ENCODE measurements at places on chromosomes 5 and 9.

DNA sequence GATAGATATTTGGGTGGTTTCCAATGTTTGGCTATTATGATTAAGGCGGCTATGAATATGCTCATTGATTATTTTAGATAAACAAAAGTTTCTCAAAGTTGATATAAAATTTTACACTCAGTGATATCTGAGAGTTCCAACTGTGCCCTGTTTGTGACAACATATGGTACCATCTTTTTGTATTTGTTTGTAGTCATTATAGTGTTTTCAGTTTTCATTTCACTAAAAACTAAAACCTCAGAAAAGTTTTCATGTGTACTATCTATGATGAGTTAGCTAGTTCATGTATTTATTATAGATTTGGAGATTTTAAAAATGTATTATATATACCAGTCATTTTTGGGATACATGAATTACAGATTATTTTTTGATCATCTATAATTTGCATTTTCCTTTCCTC, 1111.4 kb downstream of the CDH18 start:
- no peak for DNase-seq

DNA sequence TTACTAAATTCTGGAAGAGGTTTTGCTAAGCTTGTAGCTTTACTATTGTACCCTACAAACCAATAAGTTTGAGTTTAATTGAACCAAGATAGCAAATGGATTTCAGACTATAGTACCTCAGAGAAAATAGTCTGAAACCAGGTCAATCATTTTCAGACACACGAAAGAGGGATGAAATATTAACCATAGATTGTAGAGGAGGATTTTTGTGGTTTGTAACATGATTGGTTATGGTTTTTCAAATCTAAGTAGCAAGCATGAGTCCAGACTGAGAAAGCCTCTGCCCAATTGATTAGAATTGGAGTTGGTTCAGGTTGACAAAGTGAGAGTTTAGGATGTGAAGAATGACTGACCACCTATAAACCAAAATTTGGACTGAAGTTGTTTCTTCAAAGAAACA, 562.7 kb upstream of the DMAC1 start:
- no peak for DNase-seq

GRCh38 chr9:128702949-128703615, 779 bp downstream of the PKN3 start:
- peak; percentile 84 for DNase-seq

DNA sequence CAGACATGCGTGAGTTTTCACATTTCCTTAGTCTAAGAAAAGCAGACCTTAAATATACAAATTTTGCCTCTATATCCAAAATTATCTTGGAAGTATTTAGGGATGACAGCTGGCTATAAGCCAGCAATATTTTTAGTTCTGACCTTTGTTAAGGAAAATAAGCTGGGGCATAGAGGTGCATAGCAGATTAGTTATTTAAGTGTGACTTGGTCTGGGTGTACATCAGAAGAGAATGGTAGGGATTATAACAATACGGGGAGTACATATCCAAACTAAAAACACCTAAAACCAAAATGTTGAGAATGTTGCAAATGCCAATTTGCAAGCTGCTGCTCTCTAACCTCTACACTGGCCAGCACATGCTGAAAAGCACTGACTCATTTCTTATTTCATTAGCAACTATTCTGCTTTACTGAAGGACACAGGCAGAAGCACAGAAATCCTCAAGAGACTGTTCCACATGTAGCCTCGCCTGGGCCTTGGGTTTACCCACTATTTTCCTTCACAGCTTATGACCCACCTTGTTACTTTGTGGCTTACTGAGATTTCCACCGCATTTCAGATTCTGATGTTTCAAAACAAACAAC, 22.3 kb downstream of the LEAP2 start:
- no peak for DNase-seq

GRCh38 chr9:98603821-98604383, 104.8 kb downstream of the GABBR2 start:
- no peak for DNase-seq

GRCh38 chr9:18688581-18689565, 214.9 kb downstream of the ADAMTSL1 start:
- no peak for DNase-seq

DNA sequence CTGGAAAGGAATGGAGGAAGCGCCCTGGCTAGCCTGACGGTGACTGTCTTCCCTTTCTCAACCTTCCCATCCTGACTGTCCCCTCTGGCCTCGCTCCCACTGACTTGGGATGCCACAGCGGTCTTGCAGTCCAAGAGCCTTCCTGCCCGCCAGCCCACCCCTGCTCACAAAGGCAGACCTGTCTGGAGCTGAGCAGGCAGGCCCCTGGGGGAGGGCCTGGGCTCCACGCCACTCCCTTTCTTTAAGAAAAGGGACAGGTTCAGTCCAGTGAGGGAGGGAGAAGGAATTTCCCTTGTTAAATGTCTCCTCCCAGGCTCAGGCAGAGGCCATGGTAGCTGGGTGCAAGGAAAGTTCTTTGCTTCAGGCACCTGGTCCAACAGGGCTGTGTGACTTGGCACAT, 18.1 kb downstream of the FGF1 start:
- DNase-seq, result no peak

- DNase-seq, result peak; percentile 82
Measured at GRCh38 chr9:133460405-133461175, 812 bp downstream of the CACFD1 start.

DNA sequence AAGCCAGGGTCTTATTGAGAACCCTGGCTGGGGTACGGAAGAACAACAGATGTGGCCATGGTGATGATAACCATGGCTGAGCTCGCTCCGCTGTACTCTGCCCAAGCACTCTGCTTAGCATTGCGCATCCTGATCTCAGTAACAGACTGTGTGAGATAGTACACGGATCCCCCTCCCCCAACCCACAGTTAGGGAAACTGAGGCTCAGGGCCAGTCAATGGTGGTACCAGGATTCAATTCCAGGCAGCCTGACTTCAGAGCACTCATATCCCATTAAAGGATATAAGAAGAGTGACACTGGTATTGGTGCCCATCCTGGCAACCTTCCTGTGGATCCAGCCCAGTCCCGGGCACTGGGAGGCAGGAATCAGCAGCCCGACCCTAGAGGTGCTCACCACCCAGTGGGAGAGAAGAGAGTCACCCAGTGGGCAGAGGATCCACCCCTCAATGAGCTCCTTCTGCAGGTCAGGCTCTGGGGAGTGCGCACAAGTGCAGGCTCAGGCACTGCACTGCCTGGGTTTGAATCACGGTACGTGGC, 26.5 kb upstream of the KIF12 start:
- no peak for DNase-seq

GRCh38 chr9:94990897-94991561, 264.5 kb downstream of the AOPEP start:
- DNase-seq, result no peak

DNA sequence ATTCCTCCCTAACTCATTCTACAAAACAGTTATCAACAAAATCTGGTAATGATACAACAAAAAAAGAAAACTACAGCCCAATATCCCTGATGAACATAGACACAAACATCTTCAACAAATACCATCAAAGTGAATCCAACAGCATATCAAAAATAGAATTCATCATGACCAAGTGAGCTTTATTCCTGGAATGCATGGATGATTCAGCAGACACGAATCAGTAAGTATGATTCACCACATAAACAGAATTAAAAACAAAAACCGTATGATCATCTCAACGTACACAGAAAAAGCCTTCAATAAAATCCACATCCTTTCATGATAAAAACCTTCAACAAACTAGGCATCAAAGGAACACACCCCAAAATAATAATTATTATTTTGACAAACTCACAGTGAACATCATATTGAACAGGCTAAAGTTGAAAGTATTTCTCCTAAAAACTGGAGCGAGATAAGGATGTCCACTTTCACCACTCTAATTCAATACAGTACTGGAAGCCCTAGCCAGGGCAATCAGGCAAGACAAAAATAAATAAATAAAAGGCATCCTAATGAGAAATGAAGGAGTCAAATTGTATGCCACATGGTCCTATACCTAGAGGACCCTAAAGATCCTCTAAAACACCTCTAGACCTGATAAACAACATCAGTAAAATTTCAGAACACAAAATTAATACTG, 305.1 kb upstream of the RGMB start:
- DNase-seq, result no peak

- DNase-seq, result no peak
Measured at GRCh38 chr5:54160329-54160728, 150.0 kb downstream of the ARL15 start.

GRCh38 chr9:69030851-69031645, 4.5 kb upstream of the FXN start:
- no peak for DNase-seq

GRCh38 chr9:859251-859650, 17.8 kb downstream of the DMRT1 start:
- DNase-seq, result no peak

DNA sequence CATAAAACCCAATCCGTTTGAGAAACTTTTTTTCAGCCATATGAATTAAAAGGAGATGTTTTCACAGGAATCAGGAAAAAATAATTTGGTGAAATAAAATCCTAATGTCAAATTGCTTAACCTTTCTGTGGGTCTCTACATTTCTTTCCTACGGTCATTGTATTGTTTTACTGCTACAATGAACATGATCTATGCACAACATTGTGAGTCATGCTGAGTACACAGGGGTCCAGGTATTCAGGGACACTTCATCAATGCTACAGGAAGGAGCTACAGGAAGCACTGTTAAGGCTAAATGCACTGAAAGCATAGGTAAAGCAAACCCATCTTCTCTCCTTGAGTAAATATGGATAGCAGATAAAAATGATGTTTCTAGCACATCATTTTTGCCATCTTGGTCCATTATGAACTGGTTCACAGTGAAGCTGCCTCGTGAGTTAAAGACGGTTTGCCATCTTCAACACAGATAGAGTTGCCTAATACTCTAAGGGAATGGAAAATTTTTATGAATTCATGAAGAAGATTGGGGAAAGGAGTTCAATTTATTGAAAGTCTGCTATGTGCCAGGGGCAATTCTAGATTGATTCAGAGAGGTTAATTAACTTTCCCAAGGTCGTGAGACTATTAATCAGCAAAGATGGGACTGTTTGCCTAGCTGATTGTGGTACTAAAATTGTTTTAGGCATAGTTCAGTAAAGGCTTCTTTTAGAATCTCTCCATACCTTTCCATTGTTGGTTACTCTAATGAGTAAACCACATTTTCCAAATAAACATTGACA, 85.5 kb downstream of the DIRAS2 start:
- no peak for DNase-seq

DNA sequence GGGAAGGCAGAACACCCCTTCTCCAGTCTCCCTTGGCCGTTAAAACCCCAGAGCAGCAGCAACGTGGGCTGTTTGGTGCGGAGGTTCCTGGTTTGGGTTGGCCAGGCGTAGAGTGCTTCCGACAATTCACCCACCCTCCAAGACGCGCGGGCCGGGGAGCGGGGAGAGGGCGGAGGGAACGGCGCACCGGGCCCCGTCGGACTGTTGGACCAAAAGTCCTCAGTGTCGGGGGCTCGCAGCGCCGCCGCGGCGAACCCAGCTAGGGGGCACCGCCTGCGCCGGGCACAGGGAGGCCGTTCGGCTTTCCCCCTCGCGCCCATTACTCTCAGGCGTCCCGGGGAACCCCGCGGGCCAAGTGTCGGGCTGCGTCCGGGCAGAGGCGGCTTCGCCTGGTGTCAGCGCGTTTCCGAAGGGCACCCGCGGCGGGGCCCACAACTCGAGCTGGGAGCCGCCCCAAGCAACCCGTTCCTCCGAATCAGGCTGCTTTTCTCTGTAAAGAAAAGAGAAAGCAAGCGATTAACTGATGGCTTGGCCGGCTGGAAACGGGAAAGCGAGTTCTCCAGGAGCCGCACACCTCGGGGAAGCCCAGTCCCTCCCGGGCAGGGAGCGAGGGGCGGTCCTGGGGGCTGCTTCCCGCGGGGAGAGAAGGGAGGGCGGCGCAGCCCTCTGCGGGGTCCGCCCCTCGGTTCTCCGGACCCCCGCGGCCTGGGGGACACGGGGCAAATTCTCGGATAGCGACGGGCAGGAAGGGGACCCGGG, 145.5 kb downstream of the ERCC6L2 start:
- DNase-seq, result peak; percentile 70

DNA sequence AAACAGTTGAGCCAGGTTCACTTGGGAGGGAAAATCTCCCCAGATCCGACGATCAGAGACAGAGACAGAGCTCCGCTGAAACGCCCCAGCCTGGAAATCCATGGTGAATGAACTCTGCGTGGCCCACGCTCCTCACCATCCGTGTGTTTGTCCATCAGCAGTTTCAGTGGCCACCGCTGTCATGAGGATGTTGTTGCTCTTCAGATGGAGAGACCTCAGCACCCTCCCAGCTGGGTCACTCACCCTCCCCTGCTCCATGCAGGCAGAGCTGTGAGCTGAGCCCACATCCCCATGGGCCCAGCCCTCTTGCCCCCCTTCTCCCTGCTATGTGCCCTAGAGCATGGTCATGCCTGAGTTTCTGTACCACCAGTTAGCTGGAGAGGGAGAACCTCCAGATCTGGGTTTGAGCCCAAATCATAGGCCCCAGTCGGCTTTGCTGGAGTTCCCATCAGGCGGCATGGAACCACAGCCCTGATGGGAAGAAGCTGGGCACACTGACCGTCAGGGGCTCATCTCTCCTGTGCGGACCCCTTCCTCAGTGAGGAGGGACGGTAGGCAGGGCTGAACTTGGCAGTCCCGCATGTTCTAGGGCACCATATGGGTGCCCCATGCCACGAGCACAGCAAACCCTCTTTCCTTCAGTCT, 154.4 kb upstream of the COL5A1 start:
- DNase-seq, result no peak

- no peak for DNase-seq
Measured at GRCh38 chr9:125902214-125902613, 155.0 kb downstream of the PBX3 start.

GRCh38 chr9:136769710-136770191, 5.4 kb upstream of the LCN15 start:
- DNase-seq, result peak; percentile 88

- no peak for DNase-seq
Measured at GRCh38 chr9:26685818-26686217, 206.8 kb downstream of the CAAP1 start.

DNA sequence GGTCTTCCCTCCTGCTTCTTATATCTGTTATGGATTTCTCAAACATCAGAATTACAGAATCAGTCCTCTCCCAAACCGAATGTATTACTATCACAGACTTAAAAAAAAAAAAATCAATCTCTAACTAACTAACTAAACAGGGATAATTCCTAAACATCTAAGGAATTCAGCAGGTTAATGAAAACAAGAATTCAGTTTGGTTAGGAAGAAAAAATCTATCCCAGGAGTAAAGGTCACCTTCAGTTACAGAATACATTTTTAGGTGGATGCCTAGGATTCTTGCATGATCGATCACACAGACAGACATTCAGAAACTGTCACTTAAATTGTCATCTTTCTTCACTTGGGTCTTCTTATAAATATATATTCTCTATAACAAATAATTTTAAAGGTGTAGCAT, 11.5 kb downstream of the PTAR1 start:
- DNase-seq, result no peak

GRCh38 chr9:18379073-18379811, 94.7 kb upstream of the ADAMTSL1 start:
- no peak for DNase-seq

- DNase-seq, result peak; percentile 59
Measured at GRCh38 chr5:72818866-72819534, 2.5 kb downstream of the TNPO1 start.

GRCh38 chr5:820245-820644, 30.5 kb downstream of the ZDHHC11 start:
- no peak for DNase-seq
